Testis (tissue), 5 donors: ENCODE measurements at places on chromosomes 2 and 18.

DNA sequence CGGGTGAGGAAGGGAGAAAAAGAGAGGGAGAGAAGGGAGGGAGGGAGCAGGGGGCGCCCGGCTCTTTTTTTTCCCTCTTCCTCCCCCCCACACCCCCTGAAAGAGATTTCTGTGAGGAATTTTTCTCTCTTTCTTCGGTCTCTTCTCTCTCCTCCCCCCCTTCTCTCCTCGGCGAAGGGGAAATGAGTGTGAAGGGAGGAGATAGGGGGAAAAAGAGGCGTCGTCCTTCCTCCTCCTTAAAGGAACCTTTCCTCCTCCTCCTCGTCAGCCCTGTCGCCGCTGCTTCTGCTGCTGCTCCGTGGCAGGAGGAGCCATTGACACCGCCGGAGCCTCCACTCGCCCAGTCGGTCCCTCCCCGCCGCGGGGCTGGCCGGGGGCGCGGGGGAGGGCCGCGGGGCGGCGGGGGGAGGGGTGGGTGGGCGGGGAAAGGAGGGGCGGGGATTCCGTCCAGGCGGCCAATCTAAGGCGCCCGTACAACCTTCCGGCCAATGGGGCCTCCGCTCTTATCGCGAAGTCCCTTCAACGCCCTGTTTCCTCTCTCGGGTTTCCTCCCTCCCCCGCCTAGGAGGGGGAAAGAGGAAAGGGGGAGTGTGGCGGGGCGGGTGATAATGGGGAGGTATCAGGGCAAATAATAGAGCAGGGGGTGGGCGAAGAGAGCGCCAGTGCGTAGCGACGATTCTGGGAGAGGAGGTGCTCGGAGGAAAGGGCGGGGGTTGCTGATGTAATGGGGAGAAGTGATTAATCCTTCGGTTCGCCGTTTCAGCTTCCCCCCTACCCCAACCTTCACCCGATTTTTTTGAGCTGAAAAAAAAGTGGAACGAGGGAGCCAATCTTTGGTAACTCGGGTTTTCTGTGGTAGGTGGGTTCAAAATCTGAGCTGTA is at the start of gene FBXO11:
Gene FBXO11 (minus strand): TSS at position 342 of the 882 bp plus-strand sequence. CDS start 778 bp downstream, outside the sequence.
- peak; percentile 96 for DNase-seq

DNA sequence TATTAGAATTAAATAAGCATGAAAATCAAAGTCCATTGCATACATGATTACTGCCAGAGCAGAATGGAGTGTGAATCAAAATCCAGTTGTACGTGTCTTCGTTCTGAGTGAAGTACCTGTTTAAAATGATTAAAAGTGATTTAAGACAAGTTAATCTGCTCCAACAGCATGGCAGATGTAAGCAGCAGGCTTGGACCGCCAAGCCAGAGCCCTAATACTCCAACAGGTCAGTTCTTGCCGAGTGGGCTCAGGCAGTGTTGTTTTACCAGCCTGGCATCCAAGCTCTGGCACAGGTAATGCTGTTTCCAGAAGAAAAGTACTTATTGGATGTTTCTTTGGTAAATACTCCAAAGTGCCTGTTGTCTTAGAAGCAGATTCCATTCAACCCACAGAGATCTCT is 171.4 kb upstream of the EPAS1 start:
- DNase-seq: no peak

GRCh38 chr2:11708106-11708505 is 38.1 kb upstream of the NTSR2 start:
- DNase-seq: no peak

- no peak for DNase-seq
Measured at GRCh38 chr2:106257830-106258229, 63.7 kb upstream of the UXS1 start.

GRCh38 chr18:28159055-28159454 is 17.9 kb downstream of the CDH2 start:
- DNase-seq: no peak

DNA sequence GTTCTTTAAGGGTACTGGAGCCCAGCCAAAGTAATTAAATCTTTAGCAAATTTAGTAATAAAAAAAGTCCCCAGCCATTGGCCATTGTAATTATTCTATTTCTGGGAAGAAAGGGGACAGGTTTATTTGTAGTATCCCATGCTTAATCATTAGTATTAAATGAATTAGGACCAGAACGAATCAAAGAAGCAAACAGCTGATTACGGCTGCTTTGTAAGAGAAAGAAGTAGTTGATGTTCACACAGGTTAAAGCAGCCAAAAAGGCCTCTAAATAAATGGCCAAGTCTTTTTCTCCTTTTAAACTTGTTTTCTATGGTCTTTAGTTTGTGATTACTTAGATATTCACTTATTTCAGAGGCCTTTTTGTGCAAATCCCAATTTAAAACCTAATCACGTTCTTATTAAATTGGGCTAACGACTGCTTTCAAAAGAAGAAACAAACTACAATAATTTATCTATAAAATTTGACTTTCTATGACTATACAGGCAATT is 48.6 kb upstream of the DNAH7 start:
- no peak for DNase-seq

GRCh38 chr2:199851883-199852282 is 891 bp upstream of the FTCDNL1 start:
- DNase-seq: no peak

GRCh38 chr2:1582891-1583341 is 161.4 kb downstream of the PXDN start:
- DNase-seq: no peak

DNA sequence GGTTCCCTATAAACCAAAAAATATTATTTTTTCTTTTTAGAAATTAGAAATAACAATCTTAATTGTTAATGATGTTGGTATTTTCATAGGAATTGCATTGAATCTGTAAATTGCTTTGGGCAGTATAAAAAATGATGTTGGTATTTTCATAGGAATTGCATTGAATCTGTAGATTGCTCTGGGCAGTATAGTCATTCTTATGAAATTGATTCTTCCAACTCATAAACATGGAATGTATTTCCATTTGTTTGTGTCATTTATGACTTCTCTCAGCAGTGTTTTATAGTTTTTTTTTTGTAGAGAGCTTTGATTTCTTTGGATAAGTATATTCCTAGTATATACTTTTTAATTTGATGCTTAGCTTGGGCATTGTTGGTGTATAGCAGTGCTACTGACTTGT is 82.0 kb upstream of the NT5C1B start:
- DNase-seq: no peak

DNA sequence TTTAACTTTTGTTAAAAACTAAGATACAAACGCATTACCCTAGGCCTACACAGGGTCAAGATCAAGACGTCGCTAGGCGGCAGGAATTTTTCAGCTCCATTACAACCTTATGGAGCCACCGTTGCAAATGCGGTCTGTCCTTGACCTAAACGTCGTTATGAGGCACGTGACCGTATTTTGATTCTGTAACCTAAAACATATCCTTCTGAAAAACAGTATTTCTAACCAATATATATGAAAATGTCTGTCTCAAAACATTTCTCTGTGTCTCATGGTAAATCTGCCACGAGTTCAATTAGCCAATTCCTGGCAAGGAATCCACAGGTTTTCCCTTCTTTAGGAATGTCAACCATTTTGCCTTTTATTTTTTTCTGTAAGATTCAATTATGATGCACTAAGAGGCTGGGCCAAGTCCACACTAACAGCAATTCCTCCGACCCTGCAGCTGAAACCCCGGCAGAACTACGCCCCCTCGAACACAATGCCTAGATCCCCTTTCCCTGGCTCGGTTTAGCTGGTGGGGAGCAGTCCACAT is 1.7 kb downstream of the RTN4 start:
- DNase-seq: peak; percentile 67

DNA sequence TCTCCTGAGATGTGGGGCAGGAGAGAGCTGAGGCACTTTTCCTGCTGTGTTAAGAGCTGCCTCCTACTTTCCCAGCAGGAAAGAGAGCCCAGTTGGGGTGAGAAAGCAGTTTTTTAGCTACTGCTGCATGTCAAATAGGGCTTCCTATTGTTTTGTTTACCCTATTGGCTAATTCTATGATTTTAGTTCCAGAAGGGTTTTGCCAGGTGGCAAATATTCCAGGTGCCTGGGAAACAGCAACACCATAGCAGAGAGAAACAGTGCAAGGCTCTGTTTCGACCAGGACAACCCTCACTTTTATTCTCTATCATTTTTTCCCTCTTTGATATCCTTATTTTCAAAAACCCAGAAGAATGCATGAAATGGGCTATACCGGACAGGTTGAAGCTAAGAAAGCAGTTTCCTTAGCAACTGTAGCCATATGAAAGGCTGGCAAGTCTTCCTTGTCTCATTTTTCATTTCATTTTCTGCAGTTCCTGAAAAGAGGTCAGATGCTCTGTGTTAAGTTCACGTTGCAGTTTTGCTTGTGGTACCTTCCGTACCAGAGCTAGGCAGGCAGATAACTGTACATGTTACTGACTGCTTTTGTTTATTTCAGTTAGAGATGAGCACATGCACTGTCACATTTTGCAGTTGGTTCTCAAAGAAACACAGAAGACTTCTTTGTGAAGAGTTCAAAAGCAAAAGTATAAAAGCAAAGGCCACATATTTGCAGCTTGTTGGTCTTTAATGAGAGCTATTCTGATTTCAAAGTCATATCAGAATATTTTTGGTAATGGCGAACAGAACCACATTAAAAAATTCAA is 84.8 kb downstream of the AQP4 start:
- DNase-seq: no peak

GRCh38 chr2:127118467-127118866 is 11.5 kb upstream of the BIN1 start:
- no peak for DNase-seq

GRCh38 chr2:71337776-71338175 is 6.2 kb downstream of the ZNF638 start:
- DNase-seq: no peak
